Endodermal cell (in vitro differentiated cells): ENCODE measurements at places on chromosomes 13 and 19. TPM values are rescaled to one million over a fixed set of nuclear protein-coding genes. Genes with fewer than 3 reads are reported as not detected.

DNA sequence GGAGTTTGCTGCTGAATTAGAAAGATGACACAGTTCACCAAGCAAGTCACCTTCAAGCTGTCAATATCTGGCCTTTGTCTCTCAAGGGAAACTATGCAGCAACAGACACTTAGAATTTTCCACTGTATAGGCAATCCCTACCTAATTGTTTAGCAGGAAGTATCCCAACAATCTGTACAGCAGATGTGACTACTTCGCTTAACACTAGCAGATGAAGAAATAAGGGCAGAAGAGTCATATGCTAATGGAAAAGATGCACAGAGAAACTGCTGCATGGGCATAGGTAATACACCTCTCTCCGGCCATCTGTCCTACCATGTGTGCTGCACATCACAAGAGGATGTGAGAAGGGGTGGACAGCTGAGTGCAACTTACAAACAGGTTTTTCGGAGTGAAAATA, 851.2 kb downstream of the PCDH9 start:
- H3K4me1 ChIP-seq, result no peaks in the 10 kb centered on the region
- DNase-seq, result no peak
- no peak overlapping the region for H3K4me3 ChIP-seq

DNA sequence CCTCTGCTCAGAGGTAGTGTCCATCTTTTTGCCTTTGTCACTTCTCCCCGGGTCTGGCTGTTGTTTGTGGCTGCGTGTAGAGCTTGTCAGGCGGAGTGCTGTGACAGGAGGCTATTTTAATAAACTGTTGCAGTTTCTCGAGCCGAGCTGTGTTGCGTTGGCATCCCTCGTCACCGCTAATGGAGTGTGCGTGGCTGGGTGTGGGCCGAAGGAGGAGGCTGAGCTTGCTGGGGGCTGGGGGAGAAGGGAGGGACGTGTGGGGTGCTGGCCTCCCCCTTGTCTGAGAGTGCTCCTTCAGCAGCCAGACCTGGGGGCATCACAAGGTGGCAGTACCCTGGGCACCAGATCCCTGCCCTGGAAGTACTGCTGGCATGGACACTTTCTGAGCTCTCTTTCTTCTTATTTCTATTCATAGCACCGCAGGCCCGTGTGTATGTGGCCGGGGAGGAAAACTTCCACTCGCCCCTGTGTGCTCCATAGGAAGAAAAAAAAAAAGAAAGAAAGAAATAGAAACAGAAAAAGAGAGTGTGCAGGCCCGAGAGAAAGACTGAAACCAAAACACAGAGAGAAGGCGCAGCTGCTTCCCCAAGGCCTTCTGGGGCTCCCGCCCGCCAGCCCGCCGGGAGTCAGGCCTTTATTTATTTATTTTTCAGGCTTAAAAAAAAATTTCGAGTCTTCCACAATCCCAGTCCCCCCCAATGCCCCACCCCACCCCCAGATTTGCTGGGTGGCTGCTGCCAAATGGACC, 27.0 kb downstream of the NFIX start:
- peaks cover 100% of the 10 kb centered on the region for H3K27me3 ChIP-seq
- H3K4me1 ChIP-seq, result peaks cover 6% of the 10 kb centered on the region
- no peak for DNase-seq
- H3K4me3 ChIP-seq, result no peak overlapping the region
- H3K27ac ChIP-seq, result no peak overlapping the region
- no peaks in the 10 kb centered on the region for H3K36me3 ChIP-seq

DNA sequence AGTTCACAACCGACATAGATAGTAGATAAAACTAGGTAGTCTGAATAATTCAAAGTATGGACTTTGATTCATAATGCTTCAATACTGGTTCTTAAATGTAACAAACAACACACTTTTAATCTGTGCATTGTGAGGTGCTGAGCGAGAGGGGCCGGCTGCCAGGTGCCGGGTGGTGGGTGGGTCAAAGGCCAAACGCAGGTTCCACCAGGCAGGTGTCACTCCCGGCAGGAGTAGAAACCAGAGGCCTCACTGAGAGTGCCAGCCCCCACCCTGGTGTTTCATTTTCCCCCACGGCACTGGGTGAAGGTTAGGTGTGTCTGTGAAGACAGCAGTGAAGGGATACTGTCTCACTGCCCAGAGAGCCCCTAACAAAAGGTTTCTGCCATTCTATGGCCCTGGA, 4.2 kb upstream of the TUBGCP3 start:
- DNase-seq, result no peak
- H3K4me1 ChIP-seq, result no peaks in the 10 kb centered on the region

DNA sequence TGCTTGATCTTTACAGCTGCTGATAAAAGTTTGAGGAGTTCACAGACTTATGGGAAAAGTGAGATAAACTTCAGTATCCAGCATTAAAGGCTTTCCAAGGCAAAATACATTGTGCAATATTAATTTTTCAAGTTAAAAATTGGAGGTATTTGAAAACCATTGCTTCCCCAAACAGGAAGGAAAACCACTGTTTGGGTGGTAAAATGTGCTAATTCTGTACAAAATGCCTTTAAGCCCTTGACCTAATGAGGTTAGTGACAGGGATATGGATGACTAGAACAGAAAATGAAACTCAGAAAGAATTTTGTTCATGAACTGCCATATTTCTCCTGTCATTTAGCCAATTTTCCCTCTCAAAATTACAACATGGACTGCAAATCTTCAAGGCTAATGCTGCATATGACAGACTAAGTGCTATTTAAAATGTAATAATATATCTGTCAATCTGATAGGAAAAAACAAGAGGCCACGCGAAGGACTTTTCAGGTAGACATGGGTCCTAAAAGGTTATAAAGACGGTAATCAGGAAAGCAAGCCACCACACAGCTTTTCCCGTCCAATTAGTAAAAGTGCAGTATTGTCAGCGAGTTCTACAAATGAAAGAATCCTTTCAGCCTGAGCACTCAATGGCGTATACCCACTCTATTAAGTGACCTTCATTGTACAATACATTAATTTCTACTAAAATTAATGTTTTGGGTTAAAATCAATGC, 212.8 kb downstream of the ENOX1 start:
- no peak overlapping the region for H3K4me3 ChIP-seq
- no peak overlapping the region for H3K27ac ChIP-seq
- DNase-seq, result no peak
- H3K4me1 ChIP-seq, result no peaks in the 10 kb centered on the region
- no peaks in the 10 kb centered on the region for H3K36me3 ChIP-seq
- peaks cover 80% of the 10 kb centered on the region for H3K27me3 ChIP-seq

- no peaks in the 10 kb centered on the region for H3K36me3 ChIP-seq
- no peaks in the 10 kb centered on the region for H3K4me1 ChIP-seq
- no peaks in the 10 kb centered on the region for H3K27me3 ChIP-seq
- no peak for DNase-seq
- no peak overlapping the region for H3K27ac ChIP-seq
These were observed 31.8 kb upstream of the HOMER3 start for GRCh38 chr19:18972851-18973250.

- H3K36me3 ChIP-seq, result peaks cover 7% of the 10 kb centered on the region
- H3K4me3 ChIP-seq, result no peak overlapping the region
- peaks cover 5% of the 10 kb centered on the region for H3K4me1 ChIP-seq
- H3K27ac ChIP-seq, result no peak overlapping the region
- H3K27me3 ChIP-seq, result peaks cover 38% of the 10 kb centered on the region
These were observed 3.7 kb upstream of the ARHGAP45 start for GRCh38 chr19:1063030-1063908.

DNA sequence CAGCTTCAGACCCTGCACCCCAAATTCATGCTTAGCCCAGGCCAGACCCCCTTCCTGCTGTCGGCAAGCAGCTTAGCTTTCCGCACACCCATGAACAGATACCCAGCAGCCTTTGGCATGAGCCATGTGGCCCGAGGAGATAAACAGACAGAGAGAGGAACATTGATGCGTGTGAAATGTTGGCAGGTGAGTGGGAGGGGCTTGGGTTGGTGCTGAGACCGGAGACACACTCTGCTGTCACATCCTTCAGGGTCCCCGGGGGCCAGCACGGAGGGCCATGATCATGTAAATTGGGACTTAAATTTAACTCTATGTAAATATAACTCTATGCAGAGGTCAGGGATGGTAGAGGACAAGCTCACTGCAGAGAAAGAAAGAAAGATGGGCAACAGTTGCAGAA, 1.5 kb downstream of the CD22 start:
- no peaks in the 10 kb centered on the region for H3K36me3 ChIP-seq
- DNase-seq, result no peak
- H3K27me3 ChIP-seq, result no peaks in the 10 kb centered on the region
- H3K4me3 ChIP-seq, result no peak overlapping the region

- no peaks in the 10 kb centered on the region for H3K36me3 ChIP-seq
- DNase-seq, result no peak
- no peak overlapping the region for H3K27ac ChIP-seq
These were observed 4.1 kb downstream of the PIP5K1C start for GRCh38 chr19:3695986-3696659.

GRCh38 chr13:46489586-46490023, 63.4 kb upstream of the LRCH1 start:
- H3K27ac ChIP-seq, result no peak overlapping the region
- H3K27me3 ChIP-seq, result peaks cover 68% of the 10 kb centered on the region
- no peak for DNase-seq
- no peak overlapping the region for H3K4me3 ChIP-seq

DNA sequence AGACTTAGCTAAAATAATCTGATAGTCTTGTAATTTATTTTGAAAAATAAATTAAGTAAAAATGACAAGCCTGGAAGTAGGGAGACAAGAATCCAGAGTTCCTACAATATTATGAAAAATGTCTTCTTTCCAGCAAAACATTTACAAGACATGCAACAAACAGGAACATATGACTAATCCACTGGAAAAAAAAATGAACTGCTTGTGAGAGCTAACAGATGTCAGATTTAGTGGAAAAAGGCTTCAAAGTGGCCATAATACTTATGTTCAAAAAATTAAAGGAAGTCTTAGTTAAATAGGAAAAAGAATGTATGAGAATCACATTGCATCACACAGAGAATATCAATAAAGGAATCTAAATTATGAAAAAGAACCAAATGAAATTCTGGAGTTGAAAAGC, 2082.0 kb upstream of the PCDH20 start:
- H3K4me1 ChIP-seq, result no peaks in the 10 kb centered on the region
- H3K36me3 ChIP-seq, result no peaks in the 10 kb centered on the region
- H3K27me3 ChIP-seq, result no peaks in the 10 kb centered on the region
- no peak for DNase-seq
- no peak overlapping the region for H3K4me3 ChIP-seq

- no peaks in the 10 kb centered on the region for H3K27me3 ChIP-seq
- no peak overlapping the region for H3K4me3 ChIP-seq
- no peak for DNase-seq
- H3K4me1 ChIP-seq, result no peaks in the 10 kb centered on the region
These were observed 112.6 kb downstream of the LIG4 start for GRCh38 chr13:108102771-108103170.

GRCh38 chr19:21912654-21913053, 76.7 kb upstream of the ZNF43 start:
- no peak overlapping the region for H3K4me3 ChIP-seq
- no peak for DNase-seq
- no peaks in the 10 kb centered on the region for H3K36me3 ChIP-seq
- no peaks in the 10 kb centered on the region for H3K27me3 ChIP-seq

DNA sequence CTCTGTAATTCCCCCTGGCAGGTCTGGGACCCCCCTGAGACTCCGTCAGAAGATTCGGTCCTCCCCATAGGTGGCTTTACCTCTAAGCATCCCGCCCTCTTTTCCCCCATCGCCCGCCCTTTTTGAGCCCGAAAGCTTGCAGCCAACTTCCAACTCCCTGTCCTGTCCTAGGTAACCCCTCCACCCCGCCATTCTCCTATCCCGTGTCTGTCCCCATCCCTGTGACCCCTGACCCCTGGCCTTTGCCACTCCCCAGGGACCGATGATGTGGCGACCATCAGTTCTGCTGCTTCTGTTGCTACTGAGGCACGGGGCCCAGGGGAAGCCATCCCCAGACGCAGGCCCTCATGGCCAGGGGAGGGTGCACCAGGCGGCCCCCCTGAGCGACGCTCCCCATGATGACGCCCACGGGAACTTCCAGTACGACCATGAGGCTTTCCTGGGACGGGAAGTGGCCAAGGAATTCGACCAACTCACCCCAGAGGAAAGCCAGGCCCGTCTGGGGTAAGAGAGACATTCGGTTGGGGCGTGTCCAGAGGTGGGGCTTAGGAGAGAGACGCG, 488 bp downstream of the RCN3 start:
- no peak for DNase-seq
- no peaks in the 10 kb centered on the region for H3K4me1 ChIP-seq
- H3K36me3 ChIP-seq, result no peaks in the 10 kb centered on the region
- no peak overlapping the region for H3K4me3 ChIP-seq

DNA sequence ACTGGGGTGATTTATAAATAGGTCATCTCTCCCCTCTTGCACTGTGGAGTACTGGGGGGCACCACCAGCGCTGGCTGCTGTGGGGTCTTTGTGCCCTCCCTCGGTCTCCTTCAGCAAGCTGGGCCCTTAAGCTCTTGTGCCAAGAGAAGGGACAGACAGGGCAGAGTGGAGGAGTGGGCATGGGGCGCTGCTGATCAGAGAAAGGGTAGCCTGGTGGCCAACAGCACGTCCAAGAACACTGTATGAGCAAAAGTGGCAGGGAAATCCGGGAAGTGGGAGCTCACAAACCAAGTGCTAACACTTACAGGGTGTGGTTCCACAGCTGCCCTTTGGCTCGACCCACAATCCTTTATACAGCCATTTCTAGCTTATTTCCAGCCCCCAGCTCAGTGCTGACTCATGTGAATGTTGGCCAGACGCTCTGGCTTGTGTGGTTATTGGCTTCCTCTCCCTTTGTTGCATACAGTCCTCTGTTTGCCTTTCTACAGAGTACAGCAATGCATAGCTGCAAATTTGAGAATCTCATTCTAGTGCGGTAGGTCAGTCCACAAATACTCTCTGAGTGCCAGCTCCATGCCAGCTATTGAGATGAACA, 298.8 kb downstream of the SHISA2 start:
- DNase-seq, result no peak
- H3K36me3 ChIP-seq, result no peaks in the 10 kb centered on the region
- H3K27ac ChIP-seq, result no peak overlapping the region
- H3K27me3 ChIP-seq, result no peaks in the 10 kb centered on the region

Gene PRODH2
- total RNA-seq, result 0.93 and 1.0 TPM in 2 replicates

Gene CYP2B6
- not detected in 3 replicates for total RNA-seq

Gene ACP7
- 0.29 TPM in 1 of 2 replicates, not detected in the other for total RNA-seq

Gene WASF3
- 32.6 to 38.0 TPM (median 34.1 TPM) in 3 replicates for total RNA-seq

Gene MAMSTR
- 2.3 to 3.5 TPM (median 2.6 TPM) in 3 replicates for total RNA-seq

Gene ERVK3-1
- total RNA-seq, result 13.5 to 29.9 TPM (median 28.0 TPM) in 3 replicates

Gene MICU2
- 32.9 and 39.1 TPM in 2 replicates for total RNA-seq

Gene GAS6
- 32.0 to 50.7 TPM (median 49.6 TPM) in 3 replicates for total RNA-seq

Gene ZNF468
- 40.4 and 46.2 TPM in 2 replicates for total RNA-seq
